ENCODE measurements at places on chromosomes 7 and 10.
A peak's percentile ranks its signal among the peaks of the same experiment; 100 is the strongest.

GRCh38 chr7:2968176-2968575 is 75.5 kb downstream of the CARD11 start:
- no peak for DNase-seq
- H3K36me3 ChIP-seq, result no peaks in the 10 kb centered on the region
- no peak overlapping the region for H3K27ac ChIP-seq
- no peaks in the 10 kb centered on the region for H3K4me1 ChIP-seq

GRCh38 chr7:41052201-41052600 is 650.7 kb downstream of the INHBA start:
- no peak overlapping the region for H3K4me3 ChIP-seq
- H3K4me1 ChIP-seq, result peaks cover 1% of the 10 kb centered on the region
- H3K27me3 ChIP-seq, result no peaks in the 10 kb centered on the region
- H3K36me3 ChIP-seq, result no peaks in the 10 kb centered on the region
- no peak for DNase-seq
- no peak overlapping the region for H3K27ac ChIP-seq

GRCh38 chr10:74960670-74961069 is 134.3 kb downstream of the KAT6B start:
- H3K4me1 ChIP-seq, result no peaks in the 10 kb centered on the region
- no peaks in the 10 kb centered on the region for H3K27me3 ChIP-seq
- H3K4me3 ChIP-seq, result no peak overlapping the region

DNA sequence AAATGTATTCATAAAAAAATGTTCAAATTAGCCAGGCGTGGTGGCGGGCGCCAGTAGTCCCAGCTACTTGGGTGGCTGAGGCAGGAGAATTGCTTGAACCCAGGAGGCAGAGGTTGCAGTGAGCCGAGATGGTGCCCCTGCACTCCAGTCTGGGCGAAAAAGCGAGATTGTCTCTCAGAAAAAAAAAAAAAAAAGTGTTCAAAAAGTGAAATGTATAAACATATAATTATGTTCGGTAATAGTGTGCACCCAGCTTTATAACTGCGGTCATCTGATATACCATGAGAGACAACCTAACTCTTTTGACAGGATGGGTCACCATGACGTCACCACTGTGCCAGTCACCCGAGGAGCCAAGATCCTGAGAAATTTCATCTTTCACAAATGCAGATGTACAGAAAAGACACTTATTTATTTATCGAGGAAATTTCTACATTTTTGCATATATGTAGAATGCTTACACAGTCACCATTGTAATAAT is 594 bp upstream of the RP9 start:
- no peak for DNase-seq
- no peaks in the 10 kb centered on the region for H3K36me3 ChIP-seq
- no peaks in the 10 kb centered on the region for H3K27me3 ChIP-seq
- H3K27ac ChIP-seq, result peak overlapping the region; percentile 88
- peaks cover 17% of the 10 kb centered on the region for H3K4me1 ChIP-seq
- H3K4me3 ChIP-seq, result peak overlapping the region; percentile 95

DNA sequence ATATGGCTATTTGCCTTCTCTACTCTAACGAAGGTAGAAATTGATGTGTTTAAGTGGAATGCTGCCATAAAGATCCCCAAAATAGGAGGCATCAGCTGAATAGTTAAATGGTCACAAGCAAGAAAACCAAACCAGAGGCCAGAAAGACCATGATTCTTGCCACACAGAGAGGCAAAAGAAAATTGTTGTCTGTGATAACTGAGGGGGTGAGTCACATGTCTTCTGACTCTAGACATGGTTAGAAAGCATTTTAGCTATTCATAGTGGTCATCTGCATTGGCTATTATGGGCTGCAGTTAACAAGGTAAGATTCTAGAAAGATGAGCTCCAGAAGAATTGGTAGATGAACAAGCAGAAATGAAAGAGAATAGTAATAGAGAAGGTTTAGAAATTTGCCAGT is 361.4 kb upstream of the NPSR1 start:
- no peaks in the 10 kb centered on the region for H3K27me3 ChIP-seq
- H3K36me3 ChIP-seq, result no peaks in the 10 kb centered on the region
- no peak overlapping the region for H3K27ac ChIP-seq
- H3K4me1 ChIP-seq, result no peaks in the 10 kb centered on the region
- no peak overlapping the region for H3K4me3 ChIP-seq
- no peak for DNase-seq

- DNase-seq, result no peak
- no peaks in the 10 kb centered on the region for H3K36me3 ChIP-seq
- no peak overlapping the region for H3K4me3 ChIP-seq
- no peak overlapping the region for H3K27ac ChIP-seq
- H3K4me1 ChIP-seq, result no peaks in the 10 kb centered on the region
Observed at GRCh38 chr7:112398534-112398933, 51.7 kb upstream of the IFRD1 start.

- H3K4me3 ChIP-seq, result no peak overlapping the region
- no peak for DNase-seq
- no peaks in the 10 kb centered on the region for H3K4me1 ChIP-seq
- H3K27ac ChIP-seq, result no peak overlapping the region
Observed at GRCh38 chr10:84822931-84823630, 494.7 kb downstream of the CCSER2 start.

DNA sequence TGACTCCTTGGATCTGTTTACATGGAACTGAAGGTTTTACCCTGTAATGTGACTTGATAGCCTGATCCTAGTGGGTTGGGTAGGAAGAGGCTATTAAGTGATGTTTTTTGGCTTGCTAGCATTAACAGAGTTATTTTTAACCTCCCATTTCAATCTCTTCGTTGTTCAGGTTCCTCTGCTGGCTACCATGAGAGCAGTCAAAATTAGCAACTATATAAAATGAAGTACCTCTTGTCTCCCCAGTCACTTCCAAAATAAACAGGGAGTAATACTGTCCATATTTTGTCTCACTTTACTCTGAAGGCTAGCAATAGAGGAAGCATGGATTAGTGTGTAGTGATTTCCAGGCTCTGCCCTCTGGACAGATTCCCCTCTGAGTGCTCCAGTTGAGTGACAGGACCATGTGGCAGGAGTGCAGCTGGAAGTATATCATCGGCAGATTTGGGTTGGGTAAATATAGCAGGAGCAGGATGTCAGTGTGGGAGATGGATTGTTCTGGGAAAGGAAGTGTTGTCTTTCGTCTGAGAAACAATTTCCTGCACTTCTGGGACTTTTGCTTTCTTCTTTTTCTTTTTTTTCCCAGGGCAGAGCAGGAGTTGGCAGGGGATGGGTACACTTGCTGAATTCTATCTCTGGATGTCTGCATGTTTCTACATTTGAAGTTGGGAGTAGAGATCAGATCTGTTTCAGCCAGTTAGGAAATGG is 35.2 kb downstream of the GBF1 start:
- no peak for DNase-seq
- H3K27me3 ChIP-seq, result no peaks in the 10 kb centered on the region
- H3K27ac ChIP-seq, result peak overlapping the region; percentile 52

DNA sequence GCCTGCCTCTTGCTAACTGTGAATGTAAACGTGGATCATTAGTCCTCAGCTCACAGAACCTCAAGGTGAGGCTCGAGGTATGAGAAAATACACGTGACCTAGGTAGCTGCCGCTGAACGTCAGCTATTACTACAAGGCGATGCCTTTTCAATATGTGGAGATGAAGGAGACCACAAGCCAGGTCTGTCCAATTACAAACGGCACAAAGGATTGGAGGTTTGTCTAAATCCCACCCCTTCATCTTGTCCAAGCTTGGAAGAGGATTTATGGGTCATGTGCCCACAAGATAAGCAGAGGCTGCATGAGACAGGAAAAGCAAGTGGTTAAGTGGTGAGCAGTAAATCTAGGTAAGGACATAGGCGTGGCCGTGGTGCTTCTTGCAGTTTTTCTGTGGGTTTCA is 3.4 kb downstream of the H2BK1 start:
- DNase-seq, result no peak
- no peak overlapping the region for H3K4me3 ChIP-seq

GRCh38 chr7:19620470-19620869 is 88.4 kb downstream of the POLR1F start:
- H3K27ac ChIP-seq, result no peak overlapping the region
- DNase-seq, result no peak
- no peak overlapping the region for H3K4me3 ChIP-seq
- H3K36me3 ChIP-seq, result no peaks in the 10 kb centered on the region
- no peaks in the 10 kb centered on the region for H3K27me3 ChIP-seq
- H3K4me1 ChIP-seq, result no peaks in the 10 kb centered on the region

DNA sequence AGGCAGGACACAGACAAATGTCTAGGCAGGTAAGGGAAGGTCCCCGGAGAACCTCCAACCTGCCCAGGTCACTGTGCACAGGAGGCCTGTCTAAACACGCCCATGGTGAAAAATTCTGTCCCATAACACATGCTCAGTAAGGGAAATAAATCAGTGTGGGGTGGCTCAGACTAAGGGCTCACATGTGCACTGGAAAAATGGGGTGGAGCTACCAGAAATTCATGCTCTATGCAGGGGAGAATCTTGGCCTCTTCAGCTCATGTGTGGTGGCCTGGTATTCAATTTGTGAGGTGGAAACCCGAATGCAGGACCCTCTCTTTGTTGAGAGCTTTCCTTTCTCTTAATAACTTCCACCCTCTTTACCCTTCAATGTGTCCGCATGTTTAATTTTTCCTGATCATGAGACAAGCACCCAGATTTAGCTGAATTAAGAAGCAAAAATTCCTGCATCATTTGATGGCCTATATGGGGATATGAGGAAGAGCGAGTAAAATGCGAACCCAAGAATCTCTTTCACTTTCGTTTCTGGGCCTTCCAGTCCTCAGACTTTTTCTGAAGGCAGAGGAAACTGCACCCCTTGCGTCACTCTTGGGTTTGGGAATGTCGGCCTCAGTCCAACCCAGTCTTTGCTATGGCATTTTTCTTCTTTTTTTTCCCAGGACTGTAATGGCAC is 163.2 kb downstream of the DGKB start:
- DNase-seq, result no peak
- H3K36me3 ChIP-seq, result no peaks in the 10 kb centered on the region
- H3K27me3 ChIP-seq, result no peaks in the 10 kb centered on the region
- H3K4me3 ChIP-seq, result no peak overlapping the region

GRCh38 chr10:96703358-96703757 is 17.0 kb downstream of the PIK3AP1 start:
- H3K4me3 ChIP-seq, result no peak overlapping the region
- no peak overlapping the region for H3K27ac ChIP-seq
- H3K27me3 ChIP-seq, result no peaks in the 10 kb centered on the region
- no peak for DNase-seq

DNA sequence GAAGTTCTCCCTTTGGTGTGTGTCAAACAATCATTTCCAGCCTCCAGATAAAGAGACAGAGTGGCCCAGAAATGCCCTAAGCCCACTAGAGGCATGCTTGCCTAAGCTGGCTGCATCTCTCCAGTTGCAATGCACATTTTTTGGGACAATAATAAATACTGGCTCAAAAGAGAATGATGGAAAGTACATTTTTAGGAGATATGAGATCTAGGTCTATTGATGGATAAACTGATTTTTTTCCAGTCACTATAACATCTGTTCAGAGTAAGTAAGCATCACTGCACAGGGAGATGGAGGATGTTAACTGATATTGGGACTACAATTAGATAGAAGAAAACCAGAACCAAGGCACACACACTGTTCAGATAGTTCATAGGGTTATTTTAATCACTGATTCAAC is 553.0 kb downstream of the GRM8 start:
- no peaks in the 10 kb centered on the region for H3K4me1 ChIP-seq
- H3K27ac ChIP-seq, result no peak overlapping the region
- no peak overlapping the region for H3K4me3 ChIP-seq

DNA sequence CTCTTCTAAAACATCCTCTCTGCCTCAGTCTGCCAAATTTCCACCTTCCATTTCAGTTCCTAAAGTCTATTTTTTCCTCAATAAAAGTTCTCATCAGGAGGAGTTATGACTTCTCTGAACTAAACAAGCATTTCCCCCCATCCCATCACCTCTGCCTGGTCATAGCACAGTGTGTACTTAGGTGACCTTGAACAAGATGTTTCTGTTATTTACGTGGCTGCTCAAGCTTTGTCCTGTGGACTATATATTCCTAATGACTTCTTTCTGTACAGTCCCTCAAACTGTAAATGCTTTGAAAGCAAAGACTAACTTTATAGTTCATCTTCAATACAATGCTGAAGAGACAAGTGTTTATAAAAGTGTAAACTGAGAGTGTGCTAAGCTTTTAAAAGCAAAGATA is 166.9 kb downstream of the CPEB3 start:
- H3K4me3 ChIP-seq, result no peak overlapping the region
- no peaks in the 10 kb centered on the region for H3K27me3 ChIP-seq
- peaks cover 43% of the 10 kb centered on the region for H3K4me1 ChIP-seq

GRCh38 chr10:95759233-95759826 is 3.4 kb downstream of the ENTPD1 start:
- H3K4me3 ChIP-seq, result no peak overlapping the region
- H3K27ac ChIP-seq, result peak overlapping the region; percentile 84
- H3K4me1 ChIP-seq, result no peaks in the 10 kb centered on the region
- no peak for DNase-seq

DNA sequence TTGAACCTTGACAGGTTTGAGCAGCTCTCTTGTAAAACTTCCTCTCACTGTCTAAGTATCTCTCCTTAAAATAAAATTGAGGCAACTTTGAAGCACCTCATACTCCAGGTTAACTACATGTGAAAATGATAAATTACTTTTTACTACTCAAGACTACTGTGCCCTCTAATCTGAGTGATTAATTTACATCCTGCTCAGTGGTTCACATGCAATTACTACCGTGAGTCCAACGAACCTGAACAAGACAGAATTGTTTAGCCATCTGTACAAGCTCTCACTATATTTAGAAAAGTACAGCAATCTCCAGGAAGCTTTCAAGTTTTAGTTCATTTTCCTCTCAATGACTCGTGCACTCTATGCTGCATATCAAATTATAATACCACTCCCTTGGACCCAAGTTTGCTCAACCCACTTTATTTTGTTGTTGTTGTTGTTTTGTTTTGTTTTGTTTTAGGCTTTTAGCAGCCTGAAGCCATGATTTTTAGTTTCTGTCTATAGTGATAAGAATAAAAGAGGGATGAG is 21.2 kb downstream of the PDE1C start:
- H3K4me3 ChIP-seq, result no peak overlapping the region
- no peaks in the 10 kb centered on the region for H3K27me3 ChIP-seq

- peaks cover 6% of the 10 kb centered on the region for H3K4me1 ChIP-seq
- H3K36me3 ChIP-seq, result no peaks in the 10 kb centered on the region
- H3K27ac ChIP-seq, result peak overlapping the region; percentile 81
- DNase-seq, result no peak
- no peak overlapping the region for H3K4me3 ChIP-seq
Observed at GRCh38 chr10:95308389-95309302, 17.8 kb upstream of the PDLIM1 start.
